ENCODE measurements at places on chromosomes 1 and 21.

DNA sequence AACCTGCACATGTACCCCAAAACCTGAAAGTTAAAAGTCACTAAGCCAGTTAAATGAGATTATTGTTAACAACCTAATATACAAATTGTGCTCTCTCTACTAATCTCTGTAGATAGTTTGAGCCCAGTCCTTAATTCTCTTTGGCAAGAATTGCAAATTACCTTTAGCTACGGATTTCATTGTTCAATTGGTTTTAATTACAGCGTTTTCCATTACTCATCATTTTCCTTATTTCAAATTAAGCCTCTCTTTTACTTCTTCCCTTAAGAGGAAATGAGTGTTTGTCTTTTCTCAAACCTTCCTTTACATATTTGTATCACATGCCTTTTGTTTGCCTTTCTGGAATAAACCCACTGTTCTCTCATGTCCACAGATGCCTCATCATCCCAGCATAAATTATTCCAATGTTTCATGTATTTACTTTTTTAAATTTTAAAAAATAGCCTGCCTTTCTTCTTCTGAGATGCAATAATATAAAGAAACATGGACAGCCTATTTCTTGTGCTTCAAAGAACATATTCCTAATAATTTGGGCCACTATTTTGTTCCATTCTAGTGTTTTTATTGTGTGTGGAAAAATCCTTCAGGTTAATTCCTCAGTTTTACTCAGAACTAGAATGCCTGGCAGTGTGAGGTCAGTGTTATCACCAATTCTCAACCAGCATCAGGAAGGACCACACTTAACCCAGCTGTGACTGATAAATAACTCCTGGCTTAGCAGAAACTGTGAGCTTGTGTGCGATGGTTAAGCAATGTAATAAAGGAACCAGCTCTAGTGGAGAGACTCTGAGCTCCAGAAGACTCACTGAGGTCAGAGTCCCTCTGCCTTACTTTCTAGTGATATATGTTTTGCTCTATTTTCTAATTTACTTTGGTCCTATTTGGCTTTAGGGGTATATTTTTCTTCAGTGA is 600.5 kb downstream of the LTN1 start:
- no peak for DNase-seq

GRCh38 chr1:72037745-72038343 is 244.5 kb downstream of the NEGR1 start:
- DNase-seq = peak; percentile 13

DNA sequence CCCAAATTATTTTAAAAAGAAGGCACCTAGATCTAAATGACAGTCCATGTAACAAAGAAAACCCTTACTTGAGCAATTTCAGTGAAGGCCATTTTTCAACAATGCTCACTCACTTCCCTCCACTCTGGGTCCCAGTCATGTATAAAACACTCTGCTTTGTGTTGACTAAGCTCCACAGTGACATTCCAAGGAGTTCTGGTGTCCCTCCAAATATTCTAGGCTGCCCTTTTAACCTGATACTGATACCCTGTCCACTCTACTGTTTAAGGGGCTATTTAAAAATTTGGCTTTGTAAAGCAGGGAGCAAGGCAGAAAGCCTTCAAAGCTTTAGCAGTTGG is 73.6 kb downstream of the GNG12 start:
- DNase-seq = peak; percentile 48

DNA sequence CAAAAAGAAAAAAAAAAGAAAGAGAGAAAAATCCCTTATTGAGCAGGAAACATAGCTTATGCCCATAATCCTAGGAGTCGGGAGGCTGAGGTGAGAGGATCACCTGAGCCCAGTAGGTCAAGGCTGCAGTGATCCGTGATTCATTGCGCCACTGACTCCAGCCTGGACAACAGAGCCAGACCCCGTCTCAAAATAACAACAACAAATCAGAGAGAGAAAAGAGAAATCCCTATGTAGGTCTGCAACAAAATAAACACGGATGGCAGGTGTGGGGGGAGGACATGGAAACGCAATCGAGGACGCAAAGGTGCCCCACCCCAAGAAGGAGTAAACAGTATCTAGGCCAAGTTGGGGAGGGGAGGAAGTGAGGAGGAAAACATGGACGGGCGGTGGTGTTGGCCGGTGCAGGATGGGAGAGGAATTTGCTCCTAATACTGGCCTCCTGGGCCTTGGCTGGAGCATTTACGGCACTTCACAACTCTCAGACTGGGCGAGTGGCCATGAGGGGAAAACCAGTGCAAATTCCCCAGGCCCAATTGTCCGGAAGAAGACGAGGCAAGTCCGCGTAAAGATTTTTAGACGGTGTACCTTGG is 609 bp upstream of the CHTOP start:
- DNase-seq = no peak

- DNase-seq = no peak
Measured at GRCh38 chr1:226798427-226799411, 59.6 kb upstream of the ITPKB start.

DNA sequence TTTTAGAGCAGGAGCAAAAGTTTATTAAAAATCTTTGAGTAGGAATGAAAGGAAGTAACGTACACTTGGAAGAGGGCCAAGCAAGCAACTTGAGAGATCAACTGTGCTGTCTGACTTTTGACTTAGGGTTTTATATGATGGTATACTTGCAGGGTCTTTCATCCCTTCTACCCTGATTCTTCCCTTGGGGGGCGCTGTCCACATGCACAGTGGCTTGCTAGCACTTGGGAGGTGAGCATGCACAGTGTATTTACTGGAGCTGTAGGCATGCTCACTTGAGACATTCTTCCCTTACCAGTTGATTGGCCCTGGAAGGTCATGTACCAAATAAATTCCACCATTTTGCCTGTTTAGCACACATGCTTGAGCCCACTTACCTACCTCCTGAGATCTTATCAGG is 1001.3 kb upstream of the ADGRL2 start:
- DNase-seq = no peak

DNA sequence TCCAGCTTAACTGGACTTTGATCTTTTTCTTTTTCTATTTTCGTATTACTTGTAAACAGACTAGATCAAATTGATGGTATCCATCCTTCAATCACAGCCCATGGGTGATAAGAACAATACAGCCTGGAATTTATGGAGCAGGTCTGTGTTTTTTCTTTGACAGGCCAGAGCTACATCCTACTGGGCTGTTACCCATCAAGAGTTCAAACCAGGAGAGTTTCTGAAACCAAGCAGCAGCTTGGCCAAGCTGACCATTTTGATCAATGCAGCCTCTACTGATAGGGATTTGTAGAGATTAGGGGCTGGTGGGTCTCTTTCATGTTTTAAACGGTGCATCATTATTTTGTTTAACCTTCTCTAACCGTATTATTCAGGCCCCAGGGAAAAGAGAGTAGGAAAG is 24.3 kb upstream of the CCDC190 start:
- DNase-seq = no peak
